Activated CD4-positive, alpha-beta T cell treated with anti-CD3 and anti-CD28 coated beads, Interleukin-2, amount 10 ng/mL, durations not matched to agents 7 days and 5 days (primary cell): ENCODE measurements at places on chromosomes 5 and 9.

GRCh38 chr5:143571642-143572624 lies 168.4 kb upstream of the NR3C1 start:
- H3K4me1 ChIP-seq, result no peaks in the 10 kb centered on the region
- DNase-seq, result no peak
- H3K4me3 ChIP-seq, result no peak overlapping the region

DNA sequence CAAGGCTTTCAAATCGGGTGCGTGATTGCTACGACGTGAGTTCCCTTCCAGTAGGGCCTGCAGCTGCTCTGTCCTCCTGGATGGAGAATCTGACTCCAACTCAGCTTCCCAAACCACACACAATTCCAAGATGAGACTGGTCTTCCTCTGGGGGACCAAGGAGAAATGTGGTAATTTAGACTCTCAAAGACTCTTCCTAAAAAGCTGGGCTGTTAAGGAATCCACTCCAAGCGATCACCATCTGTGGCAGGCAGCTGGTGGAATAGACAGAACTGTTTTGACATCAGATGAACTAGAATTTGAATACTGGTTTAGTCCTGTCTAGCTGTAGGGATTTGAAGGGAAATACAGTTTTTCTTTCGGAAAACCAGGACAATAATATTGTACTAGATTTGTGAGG lies 130.7 kb upstream of the KLF4 start:
- H3K4me3 ChIP-seq, result no peak overlapping the region
- DNase-seq, result no peak
- H3K27me3 ChIP-seq, result no peaks in the 10 kb centered on the region
- H3K27ac ChIP-seq, result no peak overlapping the region

DNA sequence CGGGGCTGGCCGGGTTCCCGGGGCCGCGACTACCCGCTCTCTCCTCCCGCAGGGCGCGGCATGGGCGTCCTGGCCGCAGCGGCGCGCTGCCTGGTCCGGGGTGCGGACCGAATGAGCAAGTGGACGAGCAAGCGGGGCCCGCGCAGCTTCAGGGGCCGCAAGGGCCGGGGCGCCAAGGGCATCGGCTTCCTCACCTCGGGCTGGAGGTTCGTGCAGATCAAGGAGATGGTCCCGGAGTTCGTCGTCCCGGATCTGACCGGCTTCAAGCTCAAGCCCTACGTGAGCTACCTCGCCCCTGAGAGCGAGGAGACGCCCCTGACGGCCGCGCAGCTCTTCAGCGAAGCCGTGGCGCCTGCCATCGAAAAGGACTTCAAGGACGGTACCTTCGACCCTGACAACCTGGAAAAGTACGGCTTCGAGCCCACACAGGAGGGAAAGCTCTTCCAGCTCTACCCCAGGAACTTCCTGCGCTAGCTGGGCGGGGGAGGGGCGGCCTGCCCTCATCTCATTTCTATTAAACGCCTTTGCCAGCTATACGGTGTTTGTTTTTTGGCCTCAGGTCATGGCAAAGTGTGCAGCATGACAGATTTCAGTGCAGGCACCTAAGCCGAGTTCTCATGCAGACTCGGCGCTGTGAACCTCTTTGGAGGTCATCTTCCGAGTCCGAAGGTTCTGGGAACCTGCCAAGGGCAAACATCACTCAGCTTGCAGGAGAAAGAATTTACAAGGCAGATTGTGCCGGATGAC lies 516 bp downstream of the MRPL41 start:
- H3K36me3 ChIP-seq, result no peaks in the 10 kb centered on the region
- no peaks in the 10 kb centered on the region for H3K27me3 ChIP-seq
- H3K4me3 ChIP-seq, result peak overlapping the region; percentile 75
- DNase-seq, result peak; percentile 28
- peaks cover 20% of the 10 kb centered on the region for H3K4me1 ChIP-seq
- H3K27ac ChIP-seq, result peak overlapping the region; percentile 85

DNA sequence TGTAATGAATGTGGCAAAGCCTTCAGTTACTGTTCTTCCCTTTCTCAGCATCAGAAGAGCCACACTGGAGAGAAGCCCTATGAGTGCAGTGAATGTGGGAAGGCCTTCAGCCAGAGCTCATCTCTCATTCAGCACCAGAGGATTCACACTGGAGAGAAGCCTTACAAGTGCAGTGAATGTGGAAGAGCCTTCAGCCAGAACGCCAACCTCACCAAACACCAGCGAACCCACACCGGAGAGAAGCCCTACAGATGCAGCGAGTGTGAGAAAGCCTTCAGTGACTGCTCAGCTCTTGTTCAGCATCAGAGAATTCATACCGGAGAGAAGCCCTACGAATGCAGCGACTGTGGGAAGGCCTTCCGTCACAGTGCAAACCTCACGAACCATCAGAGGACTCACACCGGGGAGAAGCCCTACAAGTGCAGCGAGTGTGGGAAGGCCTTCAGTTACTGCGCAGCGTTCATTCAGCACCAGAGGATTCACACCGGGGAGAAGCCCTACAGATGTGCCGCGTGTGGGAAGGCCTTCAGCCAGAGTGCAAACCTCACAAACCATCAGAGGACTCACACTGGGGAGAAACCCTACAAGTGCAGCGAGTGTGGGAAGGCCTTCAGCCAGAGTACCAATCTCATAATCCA lies 6.8 kb downstream of the RPL12 start:
- peaks cover 92% of the 10 kb centered on the region for H3K36me3 ChIP-seq
- H3K4me3 ChIP-seq, result no peak overlapping the region
- DNase-seq, result no peak
- peaks cover 21% of the 10 kb centered on the region for H3K4me1 ChIP-seq

DNA sequence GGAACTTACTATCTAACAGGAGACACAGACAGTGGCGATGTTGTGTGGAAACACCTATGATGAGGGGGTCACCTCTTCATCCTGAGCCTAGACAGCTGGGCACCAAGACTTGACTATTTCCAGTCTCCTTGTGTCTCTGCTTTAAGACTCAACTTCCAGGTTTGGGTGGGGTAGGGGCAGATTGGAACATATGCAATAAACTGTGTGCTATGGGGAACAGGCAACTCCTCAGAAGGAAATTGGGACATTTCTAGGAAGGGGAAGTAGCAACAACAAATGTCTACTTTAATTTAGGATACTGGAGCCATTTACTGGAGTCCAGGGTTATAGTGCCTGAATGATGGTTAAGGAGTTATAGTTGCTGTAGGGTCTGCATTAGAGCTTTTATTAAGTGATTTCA lies 57.3 kb downstream of the FGF18 start:
- H3K27ac ChIP-seq, result no peak overlapping the region
- H3K4me3 ChIP-seq, result no peak overlapping the region
- no peak for DNase-seq
- H3K4me1 ChIP-seq, result peaks cover 9% of the 10 kb centered on the region
- H3K27me3 ChIP-seq, result peaks cover 18% of the 10 kb centered on the region

- H3K27me3 ChIP-seq, result no peaks in the 10 kb centered on the region
- no peak overlapping the region for H3K4me3 ChIP-seq
- DNase-seq, result no peak
- H3K4me1 ChIP-seq, result no peaks in the 10 kb centered on the region
- no peaks in the 10 kb centered on the region for H3K36me3 ChIP-seq
Measured at GRCh38 chr5:110019119-110019518, 329.4 kb downstream of the MAN2A1 start.

DNA sequence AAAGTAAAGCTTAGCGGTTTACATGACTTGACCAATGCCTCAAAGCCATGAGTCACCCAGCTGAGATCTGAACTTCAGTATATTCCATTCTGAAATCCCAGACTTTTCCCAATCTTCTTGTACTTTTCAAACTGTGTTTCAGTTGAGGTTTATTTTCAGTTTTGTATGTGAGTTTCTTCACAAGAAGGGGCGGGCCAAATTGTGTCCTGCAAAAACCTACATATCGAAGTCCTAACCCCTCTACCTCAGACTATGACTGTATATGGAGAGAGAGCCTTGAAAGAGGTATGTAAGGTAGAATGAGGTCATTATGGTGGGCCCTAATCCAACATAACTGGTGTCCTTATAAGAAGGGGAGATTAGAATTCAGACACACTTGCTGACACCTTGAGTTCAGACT lies 666 bp upstream of the TLR4 start:
- H3K27me3 ChIP-seq, result peaks cover 17% of the 10 kb centered on the region
- DNase-seq, result no peak
- H3K4me3 ChIP-seq, result no peak overlapping the region
- H3K27ac ChIP-seq, result no peak overlapping the region
- H3K4me1 ChIP-seq, result no peaks in the 10 kb centered on the region
- H3K36me3 ChIP-seq, result no peaks in the 10 kb centered on the region

GRCh38 chr5:95184924-95185323 lies 100.0 kb downstream of the MCTP1 start:
- no peaks in the 10 kb centered on the region for H3K36me3 ChIP-seq
- H3K27me3 ChIP-seq, result peaks cover 4% of the 10 kb centered on the region
- no peak for DNase-seq
- no peak overlapping the region for H3K4me3 ChIP-seq

GRCh38 chr5:531101-531748 lies 7.0 kb upstream of the SLC9A3 start:
- no peak overlapping the region for H3K4me3 ChIP-seq
- peaks cover 41% of the 10 kb centered on the region for H3K27me3 ChIP-seq
- H3K36me3 ChIP-seq, result no peaks in the 10 kb centered on the region
- no peak overlapping the region for H3K27ac ChIP-seq
- H3K4me1 ChIP-seq, result peaks cover 25% of the 10 kb centered on the region

- H3K27me3 ChIP-seq, result no peaks in the 10 kb centered on the region
- no peak overlapping the region for H3K4me3 ChIP-seq
- DNase-seq, result no peak
- no peak overlapping the region for H3K27ac ChIP-seq
Measured at GRCh38 chr9:121836366-121836885, 185.0 kb downstream of the DAB2IP start.

GRCh38 chr5:124888050-124888506 lies 141.6 kb upstream of the ZNF608 start:
- no peak overlapping the region for H3K27ac ChIP-seq
- no peak overlapping the region for H3K4me3 ChIP-seq
- H3K27me3 ChIP-seq, result no peaks in the 10 kb centered on the region
- H3K36me3 ChIP-seq, result no peaks in the 10 kb centered on the region
- H3K4me1 ChIP-seq, result no peaks in the 10 kb centered on the region

DNA sequence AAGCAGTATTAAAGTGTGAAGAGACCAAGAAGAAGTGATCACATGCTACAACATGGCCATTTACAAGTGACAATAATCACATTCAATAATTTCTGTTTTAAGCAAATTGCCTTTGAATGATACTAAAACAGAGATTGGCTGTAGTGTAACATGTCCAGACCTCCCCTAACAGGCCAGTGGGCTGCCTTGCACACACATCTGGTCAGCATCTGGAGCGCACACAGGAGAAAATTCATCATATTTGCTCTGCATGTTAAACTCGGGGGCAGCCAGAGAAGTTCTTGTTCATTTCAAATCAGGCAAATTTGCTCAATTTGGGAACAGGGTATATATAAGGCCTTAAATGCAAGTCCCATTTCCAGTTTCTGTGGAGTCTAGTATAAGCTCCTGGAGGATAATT lies 111.1 kb upstream of the FBXL7 start:
- H3K4me3 ChIP-seq, result no peak overlapping the region
- H3K4me1 ChIP-seq, result no peaks in the 10 kb centered on the region
- no peak overlapping the region for H3K27ac ChIP-seq

- no peak for DNase-seq
- no peaks in the 10 kb centered on the region for H3K36me3 ChIP-seq
- H3K27ac ChIP-seq, result no peak overlapping the region
- no peak overlapping the region for H3K4me3 ChIP-seq
- no peaks in the 10 kb centered on the region for H3K27me3 ChIP-seq
- H3K4me1 ChIP-seq, result no peaks in the 10 kb centered on the region
Measured at GRCh38 chr9:24385077-24385476, 160.6 kb downstream of the IZUMO3 start.

GRCh38 chr5:111271885-111272284 lies 47.7 kb downstream of the CAMK4 start:
- peaks cover 45% of the 10 kb centered on the region for H3K4me1 ChIP-seq
- peaks cover 53% of the 10 kb centered on the region for H3K36me3 ChIP-seq
- no peak overlapping the region for H3K27ac ChIP-seq

- H3K4me3 ChIP-seq, result no peak overlapping the region
- no peak overlapping the region for H3K27ac ChIP-seq
- DNase-seq, result no peak
- no peaks in the 10 kb centered on the region for H3K27me3 ChIP-seq
Measured at GRCh38 chr9:2729721-2730120, 12.4 kb downstream of the KCNV2 start.

DNA sequence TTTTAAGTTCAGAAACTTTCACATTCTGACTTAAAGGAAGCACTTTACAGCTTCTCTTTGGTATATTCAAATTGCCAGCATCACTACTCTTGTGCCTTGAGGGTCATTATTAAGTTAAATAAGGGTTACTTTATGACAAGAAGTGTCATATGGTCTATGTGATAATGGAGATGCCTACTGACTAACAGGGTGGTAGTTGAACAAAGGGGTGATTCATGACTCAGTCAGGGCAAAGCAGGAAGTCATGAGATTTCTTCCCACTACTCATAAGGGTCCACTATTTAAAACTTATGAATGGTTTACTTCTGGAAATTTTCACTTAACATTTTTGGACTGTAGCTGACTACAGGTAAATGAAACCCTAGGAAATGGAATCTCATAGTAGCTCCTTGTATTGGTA lies 938.3 kb upstream of the PTPRD start:
- H3K27ac ChIP-seq, result no peak overlapping the region
- H3K4me3 ChIP-seq, result no peak overlapping the region
- no peaks in the 10 kb centered on the region for H3K27me3 ChIP-seq
- H3K36me3 ChIP-seq, result no peaks in the 10 kb centered on the region
- no peaks in the 10 kb centered on the region for H3K4me1 ChIP-seq
